ENCODE measurements at places on chromosomes 7 and 10.

GRCh38 chr10:82826132-82826531 lies 951.1 kb downstream of the NRG3 start:
- DNase-seq = no peak

- no peak for DNase-seq
Measured at GRCh38 chr10:69250041-69250440, 28.3 kb upstream of the HK1 start.

DNA sequence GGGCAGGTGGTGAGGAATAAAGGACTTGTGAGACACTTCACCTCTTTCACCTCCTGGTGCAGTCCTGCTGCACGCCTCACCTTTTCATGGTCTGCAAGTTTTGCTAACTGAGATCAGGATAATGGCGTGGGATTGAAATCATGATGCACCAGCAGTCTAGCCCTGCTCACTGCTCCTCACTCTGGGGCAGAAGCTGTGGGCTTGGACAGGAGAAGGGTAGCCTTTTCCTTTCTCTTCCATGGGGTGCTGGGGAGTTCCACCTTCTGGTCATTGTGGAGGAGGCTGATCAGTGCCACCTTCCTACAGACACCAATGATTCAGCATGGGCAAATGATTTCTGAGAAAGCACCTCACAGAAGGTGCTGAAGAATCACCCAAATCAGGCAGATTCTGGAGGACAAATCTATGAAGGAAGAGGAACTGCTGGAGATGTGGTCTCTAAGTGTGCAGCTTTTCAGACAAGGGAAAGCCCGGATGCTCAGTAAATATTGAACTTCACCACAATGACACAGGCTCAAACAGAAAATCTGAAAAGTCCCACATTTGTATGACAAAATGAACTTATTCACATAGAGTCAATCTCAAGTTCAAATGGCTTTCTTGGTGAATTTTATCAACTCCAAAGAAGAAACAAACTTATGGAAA lies 19.7 kb downstream of the MBL2 start:
- no peak for DNase-seq

GRCh38 chr10:43307306-43307705 lies 40.4 kb upstream of the RASGEF1A start:
- DNase-seq = no peak

GRCh38 chr7:131869169-131869844 lies 312.9 kb upstream of the PODXL start:
- no peak for DNase-seq

GRCh38 chr7:70698219-70698832 lies 433.6 kb upstream of the GALNT17 start:
- DNase-seq = peak; percentile 62

DNA sequence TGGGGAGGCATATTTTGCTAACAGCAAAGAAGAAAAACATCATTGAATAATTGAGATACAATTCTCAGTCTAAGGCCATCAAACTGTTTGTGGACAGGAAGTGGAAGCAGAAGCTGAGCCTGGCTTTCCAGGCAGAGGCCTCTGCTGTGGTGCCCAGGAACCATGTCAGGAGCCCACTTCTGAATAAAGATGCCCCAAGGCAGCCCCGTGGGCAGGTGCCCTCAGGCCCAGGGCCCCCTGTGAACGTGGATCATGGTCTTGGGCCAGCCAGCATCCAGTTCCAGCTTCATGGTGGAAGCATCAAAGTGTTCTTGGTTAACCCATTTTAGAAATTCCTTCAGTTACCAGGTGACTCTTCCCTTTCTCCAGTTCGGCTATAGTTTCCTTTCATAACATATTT lies 346.8 kb downstream of the PTPRN2 start:
- no peak for DNase-seq

GRCh38 chr7:137835486-137836112 lies 11.2 kb downstream of the DGKI start:
- no peak for DNase-seq

DNA sequence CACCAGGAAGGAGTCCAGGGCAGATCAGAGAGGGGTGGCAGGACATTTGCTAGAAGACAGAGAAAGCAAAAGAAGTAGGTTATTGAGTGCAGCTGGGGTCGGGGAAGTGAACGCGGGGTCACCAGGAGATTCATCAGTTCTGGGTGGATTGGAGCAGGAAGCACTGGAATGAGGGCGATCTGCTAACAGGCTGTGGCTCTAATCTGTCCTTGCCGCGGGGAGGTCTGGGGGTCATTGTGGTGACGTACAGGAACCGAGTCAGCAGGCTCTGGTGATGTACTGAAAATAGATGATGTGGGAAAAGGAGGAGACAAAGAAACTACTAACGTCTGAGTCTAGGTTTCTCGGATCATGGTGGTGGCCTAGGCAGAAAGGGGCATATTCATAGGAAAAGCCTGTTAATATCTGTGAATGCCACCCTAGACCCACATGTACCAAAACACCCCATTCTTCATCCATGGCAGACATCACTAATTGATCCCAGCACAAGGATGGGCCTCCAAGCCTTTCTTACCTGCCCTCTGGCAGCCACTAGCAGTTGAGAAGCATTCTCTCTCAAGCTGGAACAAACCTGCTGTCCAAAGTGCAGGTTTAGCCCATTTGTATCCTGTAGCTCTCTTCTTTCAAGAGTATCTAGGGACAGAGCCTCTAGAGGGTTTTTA lies 134.5 kb downstream of the C10orf105 start:
- no peak for DNase-seq
